ENCODE measurements at places on chromosomes 16 and 17. TPM values are rescaled to one million over a fixed set of nuclear protein-coding genes. Genes with fewer than 3 reads are reported as not detected.

ZNF821 gene
- total RNA-seq = 25.1 TPM

NOG gene
- 45.5 TPM for total RNA-seq

AFMID gene
- 85.8 TPM for total RNA-seq

XPO6 gene
- total RNA-seq = 79.8 TPM

TBC1D3 gene
- total RNA-seq = not detected

SPN gene
- 0.60 TPM for total RNA-seq

INCA1 gene
- total RNA-seq = 1.9 TPM

FNDC8 gene
- total RNA-seq = not detected

AIPL1 gene
- not detected for total RNA-seq

GNG13 gene
- total RNA-seq = not detected

PRR35 gene
- total RNA-seq = 0.66 TPM

GRCh38 chr17:17609121-17609520, 17.6 kb upstream of the PEMT start:
- no peak for DNase-seq
- H3K27me3 ChIP-seq = no peaks in the 10 kb centered on the region
- no peaks in the 10 kb centered on the region for H3K36me3 ChIP-seq
- H3K27ac ChIP-seq = no peak overlapping the region
- no peak overlapping the region for H3K4me3 ChIP-seq

GRCh38 chr16:29791845-29792807, 1.6 kb downstream of the KIF22 start:
- H3K4me1 ChIP-seq = peaks cover 9% of the 10 kb centered on the region
- H3K4me3 ChIP-seq = peak overlapping the region; percentile 77
- H3K27ac ChIP-seq = no peak overlapping the region
- no peak for DNase-seq

- no peaks in the 10 kb centered on the region for H3K36me3 ChIP-seq
- H3K4me3 ChIP-seq = no peak overlapping the region
- no peaks in the 10 kb centered on the region for H3K27me3 ChIP-seq
Observed at GRCh38 chr17:75361996-75362395, 43.5 kb downstream of the GRB2 start.

DNA sequence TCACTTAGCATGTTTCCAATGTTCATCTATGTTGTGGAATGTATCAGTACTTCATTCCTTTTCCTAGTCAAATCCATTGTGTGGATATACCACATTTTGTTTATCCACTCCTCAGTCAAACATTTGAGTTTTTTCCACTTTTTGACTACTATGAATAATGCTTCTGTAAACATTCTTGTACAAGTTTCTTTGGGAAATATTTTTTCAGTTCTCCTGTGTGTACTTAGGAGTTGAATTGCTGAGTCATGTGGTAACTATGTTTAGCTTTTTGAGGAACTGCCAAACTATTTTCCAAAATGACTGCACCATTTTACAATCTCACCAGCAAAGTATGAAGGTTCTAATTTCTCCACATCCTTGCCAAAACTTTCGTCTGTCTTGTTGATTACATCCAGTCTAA, 223.7 kb upstream of the AXIN2 start:
- no peaks in the 10 kb centered on the region for H3K27me3 ChIP-seq
- H3K36me3 ChIP-seq = no peaks in the 10 kb centered on the region
- no peak overlapping the region for H3K27ac ChIP-seq
- DNase-seq = peak; percentile 95
- no peak overlapping the region for H3K4me3 ChIP-seq

DNA sequence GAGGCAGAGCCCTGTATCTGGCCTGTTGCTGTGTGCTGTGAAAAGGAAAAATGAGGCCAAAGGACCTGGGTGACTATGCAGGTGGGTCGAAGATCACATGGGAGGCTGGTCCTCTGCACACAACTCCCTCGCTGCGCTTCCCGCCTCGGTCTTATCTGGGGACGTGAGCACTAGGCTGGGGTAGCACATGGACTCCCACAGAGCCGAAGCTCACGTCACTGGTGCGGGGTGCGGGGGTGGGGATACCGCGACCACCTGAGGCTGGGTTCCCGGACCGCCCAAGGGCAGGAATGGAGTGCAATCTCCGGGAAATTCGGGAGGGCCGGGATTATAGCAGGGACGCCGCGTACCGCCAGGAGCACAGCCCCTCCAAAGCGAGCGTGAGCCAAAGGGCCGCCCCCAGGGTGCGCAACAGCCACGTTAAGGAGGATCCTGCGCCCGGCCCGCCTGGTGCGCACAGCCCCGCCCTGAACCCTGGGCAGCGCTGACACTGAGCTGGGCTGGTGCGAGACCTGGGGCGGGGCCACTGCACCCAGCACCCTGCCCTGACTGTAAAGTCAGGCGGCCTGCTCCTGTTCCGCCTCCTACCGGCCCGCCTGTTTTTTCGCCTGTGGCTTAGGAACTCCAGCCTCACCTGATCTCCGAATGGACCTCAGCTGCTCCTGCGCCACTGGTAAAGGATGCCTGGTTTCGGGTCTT, 4.8 kb downstream of the MT1A start:
- peaks cover 5% of the 10 kb centered on the region for H3K4me1 ChIP-seq
- peak; percentile 70 for DNase-seq
- H3K36me3 ChIP-seq = no peaks in the 10 kb centered on the region
- H3K27me3 ChIP-seq = peaks cover 100% of the 10 kb centered on the region
- H3K4me3 ChIP-seq = no peak overlapping the region

GRCh38 chr17:48384164-48384563, 45.9 kb downstream of the SKAP1 start:
- no peak overlapping the region for H3K4me3 ChIP-seq
- H3K27me3 ChIP-seq = peaks cover 55% of the 10 kb centered on the region
- H3K36me3 ChIP-seq = no peaks in the 10 kb centered on the region
- H3K4me1 ChIP-seq = peaks cover 10% of the 10 kb centered on the region
- no peak for DNase-seq
- H3K27ac ChIP-seq = no peak overlapping the region

DNA sequence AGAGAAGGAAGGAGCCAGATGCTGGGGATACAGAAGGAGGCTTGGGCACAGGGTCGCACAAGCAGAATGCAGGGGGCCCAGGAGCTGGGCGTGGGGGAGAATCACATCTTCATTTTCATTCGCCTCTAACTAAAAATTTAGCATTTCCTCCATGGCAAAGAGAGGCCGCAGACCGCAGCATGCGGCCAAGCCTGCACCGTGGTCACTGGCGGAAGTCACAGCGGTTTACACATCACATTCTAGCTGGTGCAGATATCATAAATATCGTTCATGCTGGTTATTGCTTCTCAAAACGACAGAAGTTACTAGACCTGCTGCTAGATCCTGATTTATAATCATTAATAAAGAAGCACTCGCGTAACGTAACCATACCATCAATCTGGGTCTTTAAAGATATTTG, 162.0 kb downstream of the NTN1 start:
- DNase-seq = no peak
- no peaks in the 10 kb centered on the region for H3K4me1 ChIP-seq
- H3K36me3 ChIP-seq = no peaks in the 10 kb centered on the region
- H3K4me3 ChIP-seq = no peak overlapping the region

- H3K27ac ChIP-seq = peak overlapping the region; percentile 95
- peak overlapping the region; percentile 78 for H3K4me3 ChIP-seq
- peaks cover 6% of the 10 kb centered on the region for H3K36me3 ChIP-seq
Observed at GRCh38 chr17:3669085-3669347, 404 bp downstream of the EMC6 start.

GRCh38 chr17:15957206-15957605, 12.3 kb downstream of the ADORA2B start:
- no peaks in the 10 kb centered on the region for H3K27me3 ChIP-seq
- H3K36me3 ChIP-seq = no peaks in the 10 kb centered on the region
- no peak overlapping the region for H3K27ac ChIP-seq
- no peak for DNase-seq
- H3K4me3 ChIP-seq = no peak overlapping the region

DNA sequence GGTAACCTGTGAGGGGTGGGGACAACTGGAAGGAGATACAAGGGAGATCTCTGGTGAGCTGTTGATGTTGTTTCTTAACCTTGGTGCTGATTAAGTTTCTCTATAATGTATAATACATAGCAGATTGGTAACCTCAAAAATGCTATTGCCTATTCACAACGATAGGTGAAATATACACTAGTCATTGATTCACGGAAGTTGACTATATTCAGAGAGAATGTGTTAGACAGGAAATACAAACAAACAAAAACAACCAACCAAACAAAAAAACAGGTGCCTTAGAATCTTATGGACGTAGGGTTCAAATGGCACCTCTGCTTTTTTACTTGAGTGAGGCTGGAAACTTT, 21.5 kb downstream of the HSD17B2 start:
- H3K36me3 ChIP-seq = no peaks in the 10 kb centered on the region
- DNase-seq = no peak
- no peak overlapping the region for H3K4me3 ChIP-seq
- H3K27me3 ChIP-seq = peaks cover 18% of the 10 kb centered on the region
- H3K27ac ChIP-seq = no peak overlapping the region
- no peaks in the 10 kb centered on the region for H3K4me1 ChIP-seq

Data from cardiac muscle cell (in vitro differentiated cells and primary cell).